ENCODE measurements at places on chromosomes 12 and 14.

DNA sequence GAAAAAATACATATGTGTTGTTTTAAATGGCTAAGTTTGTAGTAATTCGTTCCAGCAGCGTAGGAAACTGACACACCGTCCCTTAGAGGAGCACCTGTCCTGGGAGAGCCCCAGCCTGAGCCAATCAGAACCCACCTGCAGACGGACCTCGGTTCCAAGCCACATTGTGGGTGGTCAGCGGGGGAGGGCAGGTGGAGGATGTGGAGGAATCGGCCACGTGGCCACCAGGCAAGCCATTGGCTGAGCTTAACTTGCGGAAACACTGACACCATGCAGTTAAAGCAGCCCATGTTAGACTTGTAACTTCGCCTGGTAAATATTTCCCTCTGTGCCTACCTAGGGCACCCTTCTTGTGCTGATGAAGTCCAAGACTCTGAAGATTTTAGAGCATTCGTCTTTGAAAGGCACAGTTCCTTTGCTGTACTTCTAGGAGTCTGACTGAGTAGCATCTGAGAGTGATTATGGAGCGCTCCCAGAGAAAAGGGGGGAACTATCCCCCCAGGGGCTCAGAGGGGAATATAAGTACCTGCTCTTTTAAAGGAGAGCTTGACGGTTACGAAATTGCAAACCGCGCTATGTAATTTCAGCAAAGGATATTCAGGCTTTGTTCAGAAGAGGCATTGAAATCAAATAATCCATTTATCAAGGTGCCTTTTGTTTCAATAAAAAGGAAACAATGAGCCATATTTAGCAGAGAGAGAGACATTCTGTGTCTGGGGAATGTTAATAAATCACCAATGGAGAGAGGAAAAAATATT, 135.7 kb downstream of the TMEM132C start:
- DNase-seq = peak; percentile 58

GRCh38 chr12:68609998-68610369, 715 bp upstream of the RAP1B start:
- DNase-seq = no peak

GRCh38 chr12:18690653-18691052, 47.2 kb downstream of the PLCZ1 start:
- DNase-seq = no peak

- DNase-seq = no peak
Measured at GRCh38 chr12:26058308-26058707, 66.5 kb downstream of the BHLHE41 start.

- DNase-seq = no peak
Measured at GRCh38 chr12:113065126-113066007, 8.8 kb downstream of the DTX1 start.

DNA sequence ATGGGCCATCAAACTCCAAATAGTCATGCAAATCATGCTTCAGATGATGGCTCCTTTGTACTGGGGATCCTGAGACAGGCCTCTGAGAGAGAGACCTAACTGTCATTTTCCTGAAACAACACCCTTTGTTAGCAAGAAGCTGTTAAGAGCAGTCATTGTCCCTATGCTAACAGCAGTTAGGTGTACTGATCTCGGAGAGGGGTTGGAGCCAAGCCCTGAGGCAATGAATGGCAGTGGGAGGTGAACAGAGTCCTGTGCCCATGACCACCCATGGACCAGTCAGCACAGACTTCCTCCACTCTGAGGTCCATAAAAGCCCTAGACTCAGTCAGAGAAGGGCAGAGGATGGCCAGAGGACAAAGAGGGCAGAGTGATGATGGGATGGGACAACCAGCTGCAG, 747.6 kb upstream of the LRFN5 start:
- DNase-seq = no peak

DNA sequence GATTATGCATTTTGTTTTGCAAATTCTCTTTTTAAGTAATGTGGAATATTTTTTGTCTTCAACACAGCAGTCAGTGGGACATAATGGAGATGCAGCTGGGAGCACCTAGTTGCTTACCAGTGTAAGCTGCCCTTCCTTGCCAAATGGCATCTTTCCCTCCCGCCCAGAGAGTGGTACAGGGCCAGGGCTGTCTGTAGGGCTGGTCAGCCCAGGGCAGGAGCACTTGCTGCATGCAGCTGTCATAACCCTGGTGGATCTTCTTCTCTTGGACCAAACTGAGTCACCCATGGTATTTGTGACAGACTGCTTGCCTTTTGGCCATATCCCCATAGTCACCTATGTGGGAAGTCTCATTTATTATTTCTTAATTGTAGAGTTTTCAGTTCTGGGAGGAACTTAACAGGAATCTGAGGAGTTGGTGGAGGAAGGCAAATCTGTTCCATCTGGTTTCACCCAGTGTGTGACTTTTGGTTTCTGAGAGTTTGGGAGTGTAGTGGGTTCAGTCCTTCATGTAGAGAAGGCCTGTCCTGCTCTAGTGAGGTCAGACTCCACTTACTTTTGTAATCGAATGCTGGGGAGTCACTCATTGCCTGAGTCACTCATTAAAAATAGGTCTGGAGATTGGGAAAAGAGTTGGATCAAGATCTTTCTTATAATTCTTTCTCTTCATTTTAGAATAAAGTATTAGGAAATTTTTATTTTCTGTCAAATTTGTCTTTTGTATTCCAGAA, 62.0 kb upstream of the ASPG start:
- no peak for DNase-seq

DNA sequence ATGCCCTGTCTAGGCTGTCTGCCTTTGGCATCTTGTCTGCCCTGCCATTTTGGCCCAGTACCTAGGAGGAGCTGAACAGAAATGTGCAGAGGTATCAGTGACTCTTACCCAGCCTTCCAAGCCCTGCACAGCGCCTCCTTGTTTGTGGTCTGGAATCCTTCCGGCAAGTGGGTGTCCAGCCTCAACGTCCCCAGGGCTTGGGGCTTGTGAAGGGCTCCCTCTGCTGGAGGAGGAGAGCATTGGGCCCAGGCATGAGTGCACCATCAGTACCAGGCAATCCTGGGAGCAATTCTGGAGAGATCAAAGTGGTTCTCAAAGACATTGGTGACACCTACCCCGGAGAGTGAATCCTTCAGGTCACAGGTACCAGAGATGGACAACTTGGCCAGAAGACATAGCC, 2.4 kb upstream of the TCL1B start:
- DNase-seq = no peak

GRCh38 chr12:46379352-46379751, 6.8 kb upstream of the SLC38A2 start:
- no peak for DNase-seq

GRCh38 chr12:81015510-81015909, 62.4 kb upstream of the ACSS3 start:
- no peak for DNase-seq

GRCh38 chr12:30754383-30754749, 385 bp downstream of the CAPRIN2 start:
- no peak for DNase-seq

DNA sequence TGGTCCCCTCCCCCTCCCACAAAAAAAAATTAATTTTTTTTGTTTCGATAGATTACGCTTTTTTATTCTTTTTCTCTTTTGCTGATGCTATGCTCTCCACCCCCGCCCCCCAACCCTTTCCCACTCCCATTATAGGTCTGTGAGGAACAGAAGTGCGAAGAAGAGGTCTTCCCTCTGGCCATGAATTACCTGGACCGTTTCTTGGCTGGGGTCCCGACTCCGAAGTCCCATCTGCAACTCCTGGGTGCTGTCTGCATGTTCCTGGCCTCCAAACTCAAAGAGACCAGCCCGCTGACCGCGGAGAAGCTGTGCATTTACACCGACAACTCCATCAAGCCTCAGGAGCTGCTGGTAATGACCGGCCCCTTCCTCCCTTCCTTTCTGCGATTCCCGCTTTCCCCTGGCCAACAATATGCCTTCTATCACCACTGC, 2.3 kb downstream of the CCND2 start:
- peak; percentile 60 for DNase-seq

DNA sequence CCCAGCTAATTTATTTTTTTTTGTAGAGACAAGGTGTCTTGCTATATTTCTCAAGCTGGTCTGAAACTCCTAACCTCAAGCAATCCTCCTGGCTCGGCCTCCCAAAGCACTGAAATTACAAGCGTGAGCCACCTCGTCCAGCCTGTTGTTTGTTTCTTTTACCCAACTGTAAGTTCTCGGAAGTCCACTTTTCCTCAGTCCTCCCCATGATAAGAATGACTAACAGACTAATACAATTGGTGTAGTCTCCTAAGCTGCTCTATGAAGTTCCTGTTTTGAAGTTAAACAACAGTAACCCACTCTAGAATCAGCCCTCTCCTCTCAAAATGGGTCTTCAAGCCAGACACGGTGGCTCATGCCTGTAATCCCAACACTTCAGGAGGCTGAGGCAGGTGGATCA, 36.5 kb downstream of the HIGD1C start:
- DNase-seq = no peak

GRCh38 chr14:31127690-31128089, 79.9 kb downstream of the HECTD1 start:
- peak; percentile 20 for DNase-seq

GRCh38 chr12:49979016-49979586, 6.4 kb downstream of the AQP6 start:
- DNase-seq = peak; percentile 49

DNA sequence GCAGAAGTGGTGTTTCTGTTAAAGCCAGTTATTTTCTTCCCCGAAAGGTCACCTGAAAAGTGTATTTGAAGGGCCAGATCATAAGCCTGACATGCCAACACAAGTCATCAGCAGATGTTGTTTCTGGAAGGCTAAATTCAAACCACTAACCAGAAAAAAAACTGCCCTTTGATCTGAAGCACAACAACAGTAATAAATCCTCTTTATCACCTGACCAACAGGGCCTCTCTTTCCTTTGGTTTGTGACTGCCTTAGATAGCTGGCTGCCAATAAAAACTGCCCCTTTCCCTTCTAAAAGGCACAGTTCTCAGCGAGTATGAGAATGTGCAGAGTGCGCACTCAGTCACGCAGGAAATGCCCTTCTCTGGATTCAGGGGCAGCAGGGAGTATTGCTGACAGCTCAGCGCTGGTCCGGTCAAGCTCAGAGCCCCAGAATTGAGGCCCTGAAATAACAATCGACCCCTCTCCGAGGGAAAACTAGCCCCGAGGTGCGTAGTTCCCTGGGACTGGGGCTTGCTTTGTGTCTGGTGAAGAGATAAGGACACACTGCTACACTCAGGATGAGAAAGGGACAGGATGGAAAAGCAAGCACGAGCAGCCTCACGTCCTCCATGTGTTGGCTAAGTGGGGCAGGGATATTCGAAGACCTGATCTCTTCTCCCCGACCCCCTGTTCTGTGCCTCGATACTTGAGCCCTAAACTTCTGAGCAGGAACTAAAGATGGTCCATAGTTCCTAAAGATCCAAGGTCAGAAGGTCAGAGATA, 184.2 kb upstream of the GZMB start:
- DNase-seq = no peak

- no peak for DNase-seq
Measured at GRCh38 chr12:27754795-27755194, 25.2 kb upstream of the KLHL42 start.

DNA sequence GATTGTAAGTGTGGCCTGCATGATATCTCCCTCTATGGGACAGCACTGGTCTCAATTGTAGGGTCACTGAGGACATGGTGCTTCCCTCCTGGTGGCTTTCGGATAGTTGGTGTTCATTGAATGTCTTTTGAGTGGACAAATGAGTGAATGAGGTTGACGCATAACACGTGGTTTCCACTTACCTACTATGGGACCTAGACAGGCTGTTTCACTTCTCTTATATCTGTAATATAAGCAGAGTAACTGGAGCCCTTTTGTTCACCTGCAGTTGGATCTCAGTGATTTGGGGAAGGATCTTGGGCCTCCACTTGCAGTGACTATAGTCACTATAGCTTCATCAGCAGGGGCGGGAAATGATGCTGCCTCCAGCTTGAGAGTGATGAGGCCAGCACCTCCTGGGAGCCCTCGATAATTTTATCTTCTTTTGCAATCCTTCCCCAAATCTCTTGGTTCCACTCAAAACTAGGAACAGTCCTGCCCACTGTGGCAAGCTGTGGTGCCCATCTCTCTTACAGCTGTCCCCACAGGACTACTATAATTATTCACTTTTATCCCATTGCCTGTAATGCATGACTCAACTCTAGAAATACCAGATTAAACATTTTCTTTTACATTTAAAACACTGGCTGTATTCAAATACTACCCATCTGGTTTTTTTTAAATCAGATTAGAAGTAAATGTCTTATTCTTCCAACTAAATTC, 242.9 kb downstream of the CHST11 start:
- no peak for DNase-seq

GRCh38 chr14:39097159-39097558, 5.9 kb downstream of the SEC23A start:
- no peak for DNase-seq

- DNase-seq = no peak
Measured at GRCh38 chr12:62705846-62706245, 229.1 kb downstream of the PPM1H start.

DNA sequence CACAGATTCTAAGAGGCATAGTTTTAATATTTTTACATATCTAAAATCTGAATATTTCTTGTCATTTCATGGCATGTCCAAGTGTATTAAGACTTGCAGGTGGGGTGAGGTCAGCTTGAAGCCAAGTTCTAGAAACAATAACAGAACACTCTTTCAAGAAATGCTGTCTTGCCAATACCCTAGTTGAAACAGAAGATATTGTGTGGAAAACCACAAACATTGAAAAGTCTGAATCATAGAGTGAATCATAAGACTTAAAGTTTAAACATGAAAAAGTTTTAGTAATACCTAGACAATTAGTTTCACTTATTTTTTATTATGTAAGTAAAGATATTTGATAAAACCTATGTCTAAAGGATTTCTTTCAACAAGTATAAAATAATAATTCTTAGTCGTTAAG, 191.5 kb upstream of the CAND1 start:
- no peak for DNase-seq

GRCh38 chr12:48986720-48987291, 8.7 kb downstream of the WNT1 start:
- no peak for DNase-seq

DNA sequence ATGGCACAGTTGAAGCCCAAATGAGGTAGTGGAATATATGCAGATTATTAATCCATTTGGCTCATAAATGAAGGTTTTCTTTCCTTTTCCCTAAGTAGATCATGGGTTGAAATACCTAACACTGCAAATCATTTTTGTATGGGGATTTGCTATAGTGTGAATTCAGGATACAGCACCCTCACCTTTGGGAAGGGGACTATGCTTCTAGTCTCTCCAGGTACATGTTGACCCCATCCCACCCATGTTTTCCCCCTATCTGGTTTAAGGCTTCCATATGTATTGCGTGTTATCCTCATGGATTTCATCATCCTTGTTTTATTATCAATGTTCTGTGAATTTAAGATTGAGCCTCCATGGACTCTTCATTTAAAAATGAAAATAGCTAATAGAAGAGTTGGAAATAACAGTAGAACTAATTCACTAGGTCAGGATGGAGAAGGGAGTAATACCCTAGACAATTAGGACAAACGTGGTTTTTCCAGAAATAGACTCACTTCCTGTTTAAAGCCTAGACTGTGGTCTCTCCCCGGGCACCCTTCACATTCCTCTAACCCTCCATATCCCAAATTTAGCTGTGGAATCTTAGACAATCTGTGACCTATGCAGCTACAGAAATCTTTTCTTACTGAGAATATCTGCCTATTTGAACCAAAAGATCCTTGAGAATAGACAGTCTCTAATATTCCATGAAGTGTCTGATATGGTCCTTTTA, 56.5 kb downstream of the DAD1 start:
- no peak for DNase-seq

- peak; percentile 74 for DNase-seq
Measured at GRCh38 chr12:101414533-101415119, 7.1 kb upstream of the ARL1 start.

- DNase-seq = no peak
Measured at GRCh38 chr14:105748204-105748578, 221.8 kb downstream of the TMEM121 start.

- DNase-seq = no peak
Measured at GRCh38 chr14:77859934-77860570, 60.1 kb downstream of the ADCK1 start.

- DNase-seq = no peak
Measured at GRCh38 chr12:118036672-118037411, 20.3 kb downstream of the RFC5 start.
